Fibroblast of lung (primary cell): ENCODE measurements at places on chromosomes 12 and 14. TPM values are rescaled to one million over a fixed set of nuclear protein-coding genes. Genes with fewer than 3 reads are reported as not detected.

The TTC5 gene
- 20.0 and 22.0 TPM in 2 replicates for total RNA-seq

The DTX3 gene
- 16.4 and 30.4 TPM in 2 replicates for total RNA-seq

The FAM90A1 gene
- total RNA-seq: 0.26 and 0.33 TPM in 2 replicates

The PTPN6 gene
- 0.26 TPM in 1 of 2 replicates, not detected in the other for total RNA-seq

The TAS2R9 gene
- total RNA-seq: 0.17 TPM in 1 of 2 replicates, not detected in the other

The GLIPR1 gene
- 36.0 and 59.8 TPM in 2 replicates for total RNA-seq

The TAS2R8 gene
- total RNA-seq: under 0.01 TPM in 1 of 2 replicates, not detected in the other

The KCNMB4 gene
- total RNA-seq: 0.33 and 0.51 TPM in 2 replicates

The IL23A gene
- 0.17 TPM in 1 of 2 replicates, not detected in the other for total RNA-seq

The TAS2R14 gene
- 2.1 and 2.6 TPM in 2 replicates for total RNA-seq

The TGFB3 gene
- total RNA-seq: 5.9 and 10.5 TPM in 2 replicates

The LRRC23 gene
- 9.6 and 14.9 TPM in 2 replicates for total RNA-seq

- no peak for DNase-seq
These were observed 170.4 kb upstream of the FLRT2 start for GRCh38 chr14:85359505-85359904.

DNA sequence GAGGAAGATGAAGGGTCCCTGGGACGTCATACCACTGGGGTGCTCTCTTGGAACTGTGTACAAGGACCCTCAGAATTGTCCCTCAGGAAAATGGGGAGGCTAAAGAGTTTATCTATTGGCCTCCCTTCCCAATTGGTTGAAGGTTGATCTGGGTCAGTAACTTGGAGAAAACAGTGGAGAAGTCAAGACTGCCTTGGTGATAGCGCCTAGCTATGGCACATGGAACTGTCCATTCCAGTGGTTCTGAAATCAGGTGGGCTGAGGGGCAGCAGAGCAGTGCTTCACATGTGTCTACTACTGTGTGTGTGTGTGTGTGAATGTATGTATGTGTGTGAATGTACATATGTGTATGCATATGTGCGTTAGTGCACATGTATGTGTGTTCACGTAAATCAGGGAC lies 316.1 kb downstream of the AACS start:
- no peak for DNase-seq

- no peak for DNase-seq
These were observed 20.1 kb upstream of the ANO2 start for GRCh38 chr12:5964913-5965900.

DNA sequence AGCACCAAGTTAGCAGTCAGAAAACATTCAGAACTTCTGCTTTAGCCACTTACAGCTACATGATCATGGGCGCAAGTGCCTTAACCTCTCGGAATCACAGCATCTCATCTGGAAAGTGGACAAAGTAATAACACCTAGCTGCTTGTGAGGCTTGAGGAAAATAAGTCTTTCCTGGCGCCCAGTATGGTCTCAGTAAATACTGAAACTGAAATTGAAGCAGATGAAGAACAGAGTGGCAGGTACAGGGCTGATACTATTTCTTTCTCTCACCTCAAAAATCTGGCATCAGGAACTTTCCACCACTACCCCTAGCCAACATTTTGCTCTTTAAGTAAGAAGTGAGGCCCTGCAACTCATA lies 129.7 kb upstream of the FUT8 start:
- DNase-seq: no peak

DNA sequence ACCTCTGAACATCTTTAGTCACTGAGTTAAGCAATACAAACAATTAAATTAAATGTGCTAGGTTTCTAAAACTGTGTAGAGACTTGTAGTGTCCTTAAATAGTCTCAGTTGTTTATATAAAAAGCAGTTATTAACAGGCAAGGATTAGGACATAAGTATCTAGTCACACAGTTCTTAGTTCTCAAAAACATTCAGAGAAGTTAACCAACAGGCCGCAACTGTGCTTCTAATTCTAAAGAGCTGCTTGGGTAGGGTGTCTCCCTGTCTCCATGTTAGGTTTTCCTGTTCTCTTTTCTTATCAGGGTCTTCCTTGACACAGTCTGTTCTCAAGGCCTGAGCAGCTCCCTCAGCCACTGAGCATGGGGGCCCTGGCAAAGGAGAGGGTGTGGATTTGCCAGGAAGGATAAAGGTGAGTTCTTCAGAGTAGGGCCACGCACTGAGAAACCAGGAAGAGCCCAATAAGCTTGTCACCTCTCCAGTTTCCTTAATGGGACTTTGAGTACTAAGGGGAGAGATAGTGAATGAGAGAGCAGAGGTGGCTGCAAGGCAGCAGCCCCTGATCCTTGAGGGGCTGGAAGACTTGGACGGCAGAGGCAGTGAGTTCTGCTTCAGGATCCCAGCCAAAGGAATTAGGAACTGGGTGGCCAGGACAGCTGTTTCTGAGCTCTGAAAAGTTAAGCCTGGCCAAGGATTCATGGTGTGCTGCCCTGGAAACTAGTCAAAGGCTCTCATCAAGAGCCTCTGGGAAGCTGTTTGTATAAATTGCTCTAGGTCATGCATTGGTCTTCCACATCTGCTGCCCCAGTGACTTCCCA lies 177.3 kb downstream of the MYRFL start:
- DNase-seq: no peak

- DNase-seq: no peak
These were observed 85.5 kb downstream of the CAPZA3 start for GRCh38 chr12:18823461-18823860.

GRCh38 chr12:41932470-41932991 lies 212.1 kb downstream of the GXYLT1 start:
- peak; percentile 46 for DNase-seq

DNA sequence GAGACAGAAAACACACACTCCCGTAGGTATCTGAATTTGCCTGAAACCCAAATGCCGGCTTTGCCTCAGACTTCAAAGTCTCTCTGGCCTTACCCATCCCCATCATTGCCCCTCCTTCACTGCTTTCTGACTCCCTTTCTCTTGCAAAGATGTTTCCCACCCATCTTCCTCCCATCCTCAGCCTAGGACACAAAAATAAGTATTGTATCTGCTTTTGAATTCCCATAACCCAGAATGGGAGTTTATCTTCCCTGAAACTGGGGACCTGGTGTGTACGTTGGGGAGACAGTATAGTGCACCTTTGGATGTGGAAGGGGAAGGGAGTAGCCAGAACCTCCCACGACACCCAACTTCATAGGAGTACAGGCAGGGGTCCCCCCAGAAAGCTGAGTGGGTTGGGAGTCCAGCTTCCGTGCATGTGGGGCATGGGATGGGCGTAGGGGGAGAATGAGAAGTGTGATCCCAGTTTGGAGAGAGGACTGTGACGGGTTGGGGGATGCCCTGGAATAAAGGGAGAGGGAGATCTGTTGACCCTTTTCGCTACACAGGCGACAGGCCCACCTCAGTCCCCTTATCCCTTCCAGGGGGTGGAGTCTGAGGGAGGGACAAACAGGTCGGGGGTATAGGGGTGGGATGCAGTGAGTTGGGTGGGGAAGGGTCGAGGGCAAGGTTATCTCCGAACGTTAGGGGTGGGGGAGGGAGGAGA lies 488 bp upstream of the KIF5A start:
- no peak for DNase-seq

GRCh38 chr12:98453070-98453469 lies 62.3 kb upstream of the TMPO start:
- no peak for DNase-seq

DNA sequence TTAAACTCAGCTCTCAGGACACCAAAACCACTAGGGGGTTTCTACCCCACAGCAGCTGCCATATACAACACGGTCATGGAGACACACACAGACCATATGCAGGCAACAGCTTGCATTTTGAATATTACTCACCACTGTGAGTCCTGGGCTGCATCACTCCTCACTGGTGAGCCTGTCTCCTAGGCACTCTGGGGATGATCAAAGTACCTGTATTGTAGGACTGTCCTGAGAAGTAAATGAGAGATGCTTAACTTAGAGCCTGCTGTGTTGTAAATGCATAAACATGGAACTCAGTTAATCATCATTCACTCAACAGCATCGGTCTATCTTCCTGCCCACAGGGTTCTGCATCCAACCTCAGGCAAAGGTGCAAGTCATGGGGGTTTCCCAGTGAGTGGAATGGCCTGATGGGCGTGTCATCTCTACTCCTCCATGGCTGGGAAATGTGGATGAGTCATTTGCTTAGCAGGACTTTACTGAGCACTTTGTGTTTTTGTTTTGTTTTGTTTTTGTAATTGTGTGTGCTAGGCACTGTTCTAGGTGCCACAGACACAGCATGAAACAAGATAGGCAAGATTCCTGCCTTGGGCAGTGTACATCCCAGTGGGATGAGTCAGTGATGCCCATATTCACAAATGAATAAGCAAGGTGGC lies 1141.2 kb upstream of the TMEM132C start:
- peak; percentile 86 for DNase-seq

- DNase-seq: no peak
These were observed 5.9 kb upstream of the RMST start for GRCh38 chr12:97456571-97457188.

DNA sequence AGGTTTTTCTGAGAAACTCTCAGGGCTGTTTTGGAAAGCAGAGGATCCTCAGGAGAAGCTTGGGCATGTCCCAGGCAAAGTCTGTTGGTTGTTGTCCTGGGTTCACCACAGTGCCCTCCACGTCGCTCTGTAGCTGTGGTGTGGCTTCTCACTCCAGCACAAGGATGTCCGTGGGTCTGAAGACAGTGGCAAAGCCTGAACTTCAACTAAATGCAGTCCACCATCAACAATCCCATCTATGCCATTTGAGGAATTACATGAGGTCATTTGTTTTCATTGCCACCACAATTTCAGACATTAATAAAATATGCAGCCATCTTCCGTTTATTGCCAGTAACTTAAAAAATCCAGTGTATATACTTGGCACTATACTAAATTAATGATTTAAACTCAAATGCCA lies 272.1 kb downstream of the LRIG3 start:
- DNase-seq: no peak

GRCh38 chr14:86574778-86575129 lies 1044.8 kb downstream of the FLRT2 start:
- DNase-seq: no peak

GRCh38 chr12:128318946-128319345 lies 52.0 kb downstream of the TMEM132C start:
- no peak for DNase-seq

DNA sequence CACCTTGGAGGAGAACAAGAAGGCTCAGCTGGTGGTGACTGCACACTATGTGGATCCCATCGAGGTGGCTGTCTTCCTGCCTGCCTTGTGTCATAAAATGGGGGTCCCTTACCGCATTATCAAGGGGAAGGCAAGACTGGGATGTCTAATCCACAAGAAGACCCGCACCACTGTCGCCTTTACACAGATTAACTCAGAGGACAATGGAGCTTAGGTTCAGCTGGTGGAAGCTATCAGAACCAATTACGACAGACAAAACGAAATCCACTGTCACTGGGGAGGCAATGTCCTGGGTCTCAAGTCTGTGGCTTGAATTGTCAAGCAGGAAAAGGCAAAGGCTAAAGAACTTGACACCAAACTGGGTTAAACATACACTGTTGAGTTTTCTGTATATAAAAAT lies 12.6 kb downstream of the TRAPPC6B start:
- DNase-seq: no peak

- peak; percentile 45 for DNase-seq
These were observed 44.8 kb downstream of the SLC17A8 start for GRCh38 chr12:100401660-100402059.

GRCh38 chr12:58458102-58458501 lies 462.2 kb downstream of the LRIG3 start:
- DNase-seq: no peak

GRCh38 chr14:75234173-75235115 lies 44.2 kb upstream of the FOS start:
- DNase-seq: peak; percentile 74

DNA sequence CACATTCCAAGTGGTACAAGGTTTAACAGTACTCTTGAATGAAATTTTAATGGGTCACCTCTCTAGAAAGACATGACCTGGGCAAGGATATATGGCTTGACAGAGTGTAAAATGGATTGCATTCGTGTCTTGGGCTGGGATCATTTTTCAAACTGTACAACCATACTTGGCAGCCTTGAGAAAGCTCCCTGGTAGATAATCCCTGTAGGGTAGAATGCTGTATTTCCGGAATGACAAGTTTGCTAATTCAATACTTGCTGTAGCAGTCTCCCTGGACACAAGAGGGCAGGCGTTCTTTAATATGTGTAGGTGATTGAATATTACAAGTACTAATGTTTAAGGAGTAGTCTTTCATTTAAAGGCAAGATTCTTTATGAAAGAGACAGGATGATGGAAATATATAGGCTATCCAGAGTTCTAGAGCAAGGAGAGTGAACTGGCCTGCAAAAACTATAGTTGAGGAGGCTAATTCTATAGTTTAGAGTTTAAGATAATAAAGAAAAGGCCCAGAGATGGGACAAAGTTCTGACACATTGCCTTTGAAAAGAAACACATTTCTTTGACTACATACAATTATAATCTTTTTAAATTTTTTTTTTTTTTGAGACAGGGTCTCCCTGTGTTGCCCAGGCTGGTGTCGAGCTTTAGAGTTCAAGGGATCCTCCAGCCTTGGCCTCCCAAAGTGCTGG lies 53.4 kb downstream of the PLBD1 start:
- peak; percentile 19 for DNase-seq

- peak; percentile 30 for DNase-seq
These were observed 185.4 kb downstream of the PPM1H start for GRCh38 chr12:62749586-62749985.
